ENCODE measurements at places on chromosomes 6 and 20.

GRCh38 chr20:856361-856775 is 22.9 kb downstream of the FAM110A start:
- peak; percentile 97 for DNase-seq

DNA sequence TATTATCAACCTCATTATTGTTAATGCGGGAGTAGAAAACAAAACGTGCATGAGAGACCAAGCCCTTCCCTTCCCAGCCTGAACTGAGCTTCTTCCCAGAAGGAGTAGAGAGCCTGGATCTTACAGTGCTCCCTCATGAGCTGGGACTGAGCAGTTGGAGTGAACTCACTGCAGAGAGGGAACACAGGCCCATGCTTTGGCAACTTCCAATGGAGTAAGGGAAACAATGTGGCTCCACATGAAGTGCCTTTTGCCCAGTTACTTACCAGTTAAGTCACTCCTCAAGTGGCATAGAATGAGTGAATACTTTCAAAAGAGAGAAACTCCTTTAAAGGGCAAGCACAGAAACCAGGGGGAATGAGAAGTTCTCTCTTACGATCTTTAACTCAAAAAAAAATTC is 12.4 kb downstream of the FHL5 start:
- DNase-seq = no peak

DNA sequence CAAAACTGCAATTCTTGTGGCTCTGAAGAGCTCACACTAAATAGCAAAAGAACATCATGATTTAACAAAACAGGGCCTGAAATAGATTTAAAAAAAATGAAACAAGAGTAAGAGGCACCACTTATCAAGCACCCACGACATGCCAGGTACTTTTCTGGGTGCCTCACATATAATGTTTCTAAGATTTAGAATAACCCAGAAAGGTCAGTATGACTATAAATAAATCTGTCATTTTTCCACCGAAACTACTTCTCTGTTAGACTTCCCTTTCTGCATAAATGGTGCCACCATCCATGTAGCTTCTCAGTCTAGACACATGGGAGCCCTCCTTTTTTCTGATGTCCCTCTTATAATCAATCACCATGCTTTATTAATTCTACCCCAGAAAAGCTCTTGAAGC is 652.4 kb upstream of the CHD6 start:
- no peak for DNase-seq

DNA sequence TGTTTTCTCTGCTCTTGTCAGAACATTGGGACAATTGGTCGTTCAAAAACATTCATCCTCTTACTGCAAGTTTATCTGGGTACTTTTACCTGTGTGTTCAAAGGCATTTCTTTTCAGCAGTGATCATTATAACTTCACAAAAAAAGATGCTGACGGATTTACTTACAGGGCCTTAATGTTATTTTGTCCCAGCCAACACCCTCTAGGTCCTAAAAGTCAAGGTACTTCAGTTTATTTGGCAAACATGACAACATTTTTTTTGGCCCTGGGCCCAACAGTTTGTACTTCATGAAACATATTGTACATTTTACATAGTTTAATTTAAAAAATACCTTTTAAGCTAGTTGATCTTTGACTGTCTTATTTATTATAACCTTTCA is 241.2 kb upstream of the TAB2 start:
- no peak for DNase-seq

DNA sequence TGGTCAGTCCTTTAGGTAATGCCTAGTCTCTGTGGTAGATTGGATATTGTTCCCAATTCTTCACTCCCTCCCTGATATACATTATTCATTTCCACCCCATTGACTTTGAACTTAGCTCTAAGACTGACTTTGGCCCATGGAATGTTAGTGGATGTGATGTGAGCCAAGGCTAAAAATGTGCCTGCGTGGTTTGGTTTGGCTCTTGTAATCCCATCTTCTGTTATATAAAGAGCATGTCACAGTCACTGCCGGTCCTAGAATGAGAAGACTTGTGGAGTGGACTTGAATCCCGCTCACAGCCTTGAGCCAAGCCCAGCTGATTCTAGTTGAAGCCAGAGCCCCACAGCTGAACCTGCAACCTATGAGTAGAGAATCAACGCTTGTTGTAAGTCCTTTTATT is 23.6 kb upstream of the DNAAF9 start:
- DNase-seq = no peak

- DNase-seq = no peak
Observed at GRCh38 chr6:23424584-23424983, 701.4 kb upstream of the NRSN1 start.

DNA sequence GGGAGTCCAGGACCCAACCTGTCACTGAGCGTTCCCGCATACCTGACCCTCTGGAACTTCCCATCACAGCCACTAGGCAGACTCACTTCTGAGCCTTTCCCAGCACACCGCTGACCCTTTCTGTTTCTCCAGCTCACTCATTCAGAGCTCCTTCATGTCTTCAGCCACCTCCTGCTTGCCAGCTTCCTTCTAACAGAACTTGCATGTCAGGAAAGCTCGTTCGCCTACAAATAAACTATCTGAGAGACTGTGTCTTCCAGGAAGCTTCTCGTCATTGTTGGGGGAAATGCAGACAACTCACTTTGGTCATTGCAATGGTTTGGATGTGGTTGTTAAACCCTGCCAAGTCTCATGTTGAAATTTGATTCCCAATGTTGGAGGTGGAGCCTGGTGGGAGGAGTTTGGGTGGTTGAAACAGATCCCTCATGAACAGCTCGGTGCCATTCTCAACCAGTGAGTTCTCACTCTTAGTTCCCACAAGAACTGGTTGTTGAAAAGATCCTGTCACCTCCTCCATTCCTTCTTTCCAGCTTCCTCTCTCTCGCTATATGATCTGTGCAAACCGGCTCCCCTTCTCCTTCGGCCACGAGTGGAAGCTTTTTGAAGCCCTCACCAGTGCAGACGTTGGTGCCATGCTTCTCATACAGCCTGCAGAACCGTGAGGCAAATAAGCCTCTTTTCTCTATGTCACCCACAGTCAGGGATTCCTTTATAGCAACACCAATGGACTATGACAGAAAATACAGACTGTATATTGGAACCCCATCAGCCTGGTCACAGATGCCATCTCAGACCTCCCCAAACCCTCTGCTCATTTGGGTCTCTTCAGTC is 1.4 kb upstream of the MUC21 start:
- DNase-seq = no peak

- no peak for DNase-seq
Observed at GRCh38 chr6:26249957-26250697, 114.9 kb upstream of the BTN3A2 start.

GRCh38 chr6:149056777-149057463 is 260.6 kb upstream of the TAB2 start:
- no peak for DNase-seq

DNA sequence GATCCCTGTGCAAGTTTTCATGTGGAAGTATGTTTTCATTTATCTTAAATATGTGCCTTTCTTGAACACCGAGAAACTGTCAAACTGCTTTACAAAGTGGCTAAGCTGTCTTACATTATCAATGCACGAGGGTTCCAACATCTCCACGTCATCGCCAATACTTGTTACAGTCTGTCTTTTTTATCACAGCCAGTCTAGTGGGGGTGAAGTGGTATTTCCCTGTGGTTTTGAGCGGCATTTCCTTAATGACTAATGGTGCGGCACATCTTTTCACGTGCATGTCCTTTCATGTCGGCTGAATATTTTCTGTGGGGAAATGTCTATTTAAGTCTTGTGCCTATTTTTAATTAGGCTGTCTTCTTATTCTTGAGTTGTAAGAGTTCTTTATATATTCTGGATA is 280.4 kb downstream of the FOXC1 start:
- DNase-seq = peak; percentile 73

DNA sequence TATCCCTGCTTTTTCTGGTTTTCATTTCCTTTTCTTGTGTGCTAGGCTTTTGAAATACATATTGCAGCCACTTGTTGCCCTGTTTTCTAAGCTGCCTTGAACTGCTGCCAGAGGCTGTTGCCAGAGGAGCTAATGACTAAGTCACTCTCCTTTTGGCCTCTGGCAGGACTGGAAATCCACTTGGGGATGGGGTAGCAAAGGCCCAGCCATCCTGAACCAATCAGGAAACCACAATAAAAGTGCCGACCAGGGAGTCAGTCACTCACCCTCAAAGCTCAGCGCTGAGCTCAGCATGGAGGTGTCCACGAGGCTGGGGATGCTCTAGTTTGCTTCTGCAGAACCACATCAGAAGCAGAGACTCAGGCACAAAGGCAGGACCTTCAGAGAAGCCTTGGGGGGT is 813.0 kb downstream of the DHX35 start:
- DNase-seq = peak; percentile 23

DNA sequence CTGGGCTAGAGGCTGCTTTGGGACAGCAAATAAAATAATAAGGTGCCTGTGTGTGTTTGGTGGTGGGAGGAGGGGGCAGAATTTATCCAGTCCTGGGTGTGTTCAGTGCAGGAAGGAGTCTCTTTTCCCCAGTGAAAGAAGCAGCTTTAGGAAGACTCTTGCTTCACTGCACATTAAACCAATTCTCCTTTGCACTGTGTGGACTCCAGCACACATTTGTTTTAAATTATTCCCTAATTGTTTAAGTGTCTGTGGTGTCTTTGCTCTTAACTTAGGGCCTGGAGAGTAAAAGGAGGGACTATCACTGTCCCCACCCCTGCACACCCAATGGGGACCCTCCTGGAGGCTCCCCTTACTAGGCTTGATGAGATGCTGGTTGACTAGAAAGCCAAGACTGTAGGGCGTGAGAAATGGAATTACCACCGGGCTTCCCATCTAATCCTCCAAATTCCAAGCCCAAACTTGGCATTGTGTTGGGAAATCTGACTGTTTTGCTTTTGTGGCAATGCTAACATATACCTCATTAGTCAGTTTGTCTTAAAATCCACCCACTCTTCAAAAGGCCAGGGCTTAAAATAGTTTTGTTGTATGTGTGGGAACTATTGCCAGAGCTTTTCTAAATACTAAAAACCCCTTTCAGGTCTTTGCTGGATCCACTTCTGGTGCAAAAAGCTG is 13.5 kb upstream of the DAAM2 start:
- DNase-seq = no peak

DNA sequence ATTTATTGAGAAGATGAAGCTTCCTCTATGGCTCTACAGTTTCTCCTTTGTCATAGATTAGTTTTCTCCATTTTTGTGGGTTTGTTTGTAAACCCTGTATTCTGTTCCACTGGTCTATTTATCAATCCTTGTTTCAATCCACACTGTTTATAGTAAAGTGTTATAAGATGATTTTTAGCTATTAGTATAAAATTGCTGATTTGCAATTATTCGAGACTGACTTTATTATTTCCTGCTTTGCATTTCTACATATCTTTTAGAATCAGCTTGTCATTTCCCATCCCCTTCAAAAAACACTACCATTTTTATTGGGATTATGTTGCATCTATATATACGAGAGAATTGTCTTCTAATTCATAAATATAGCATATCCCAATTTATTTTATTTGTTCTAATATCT is 325.9 kb upstream of the EPHA7 start:
- no peak for DNase-seq
